ENCODE measurements at places on chromosomes 12 and 14.

- no peak for DNase-seq
Measured at GRCh38 chr12:82027612-82028011, 268.5 kb upstream of the PPFIA2 start.

DNA sequence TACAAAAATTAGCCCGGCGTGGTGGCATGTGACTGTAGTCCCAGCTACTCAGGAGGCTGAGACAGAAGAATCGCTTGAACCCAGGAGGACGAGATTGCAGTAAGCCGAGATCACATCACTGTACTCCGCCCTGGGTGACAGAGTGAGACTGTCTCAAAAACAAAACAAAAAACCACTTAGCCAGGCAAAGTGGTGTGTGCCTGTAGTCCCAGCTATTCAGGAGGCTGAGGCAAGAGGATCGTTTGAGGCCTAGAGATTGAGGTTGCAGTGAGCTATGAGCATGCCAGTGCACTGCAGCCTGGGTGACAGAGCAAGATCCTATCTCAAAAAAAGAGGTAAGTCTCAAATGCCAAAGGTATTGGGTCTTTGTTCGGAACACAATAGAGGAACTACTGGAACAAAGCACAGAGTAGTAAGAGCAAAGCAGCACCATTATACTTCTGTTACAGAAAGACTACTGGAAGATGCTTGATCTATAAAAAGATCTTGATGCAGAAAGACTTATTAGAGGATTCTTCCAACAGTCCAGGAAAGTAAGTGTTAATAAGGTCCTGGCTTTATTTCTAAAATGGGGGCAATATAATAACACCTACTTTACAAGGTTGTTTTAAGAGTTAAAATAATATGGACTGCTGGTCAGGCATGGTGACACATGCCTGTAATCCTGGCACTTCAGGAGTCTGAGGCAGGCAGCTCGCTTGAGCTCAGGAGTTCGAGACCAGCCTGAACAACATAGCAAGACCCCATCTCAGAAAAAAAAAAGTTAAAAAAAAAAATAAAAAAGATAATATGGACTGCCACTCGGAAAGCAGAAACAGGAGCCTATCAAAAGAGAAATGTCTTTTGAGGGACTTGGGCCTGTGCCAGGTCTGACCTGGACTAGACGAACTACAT lies 29.9 kb downstream of the BTBD7 start:
- no peak for DNase-seq

GRCh38 chr12:93106910-93107309 lies 177.8 kb upstream of the EEA1 start:
- no peak for DNase-seq

- DNase-seq = no peak
Measured at GRCh38 chr12:105930557-105931503, 207.9 kb downstream of the NUAK1 start.

DNA sequence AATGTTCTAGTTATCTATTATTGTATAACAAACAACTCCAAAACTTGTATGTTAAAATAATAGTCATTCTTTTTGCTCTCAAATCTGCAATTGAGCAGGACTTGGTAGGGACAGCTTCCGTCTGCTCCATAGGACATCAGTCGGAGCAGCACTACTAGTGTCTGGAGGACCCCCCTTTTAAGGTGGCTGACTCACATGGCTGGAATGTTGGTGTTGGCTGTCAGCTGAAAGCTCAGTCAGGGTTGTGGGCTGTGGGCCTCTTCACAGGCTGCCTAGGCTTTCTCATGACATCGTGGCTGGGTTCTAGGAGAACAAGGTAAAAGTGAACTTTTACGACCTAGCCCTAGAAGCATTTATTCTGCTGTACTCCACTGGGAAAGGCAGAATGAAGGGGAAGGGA lies 160.6 kb downstream of the ANO4 start:
- no peak for DNase-seq

DNA sequence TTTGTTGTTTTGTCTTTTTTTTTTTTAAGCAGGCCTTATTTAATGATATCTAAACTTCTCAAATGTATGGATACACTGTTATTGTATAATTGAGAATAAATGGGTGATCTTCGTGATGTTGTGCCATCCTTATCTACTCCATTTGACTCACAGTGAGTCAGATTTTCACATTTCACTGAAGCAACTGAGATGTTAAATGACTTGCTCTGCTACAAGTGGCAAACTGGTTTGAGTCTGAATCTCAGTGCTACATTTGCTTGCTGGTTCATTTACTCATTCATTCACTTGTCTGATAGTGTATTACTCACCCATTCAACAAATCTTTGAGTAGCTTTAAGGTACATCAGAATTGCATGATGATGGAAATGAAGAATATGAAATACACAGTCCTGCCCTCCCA lies 2.6 kb downstream of the KIAA0586 start:
- no peak for DNase-seq

- no peak for DNase-seq
Measured at GRCh38 chr14:43697003-43697402, 810.1 kb downstream of the FSCB start.

GRCh38 chr12:10540776-10541205 lies 35.1 kb downstream of the EIF2S3B start:
- DNase-seq = peak; percentile 11

- DNase-seq = no peak
Measured at GRCh38 chr14:50012644-50013043, 103.7 kb downstream of the VCPKMT start.

DNA sequence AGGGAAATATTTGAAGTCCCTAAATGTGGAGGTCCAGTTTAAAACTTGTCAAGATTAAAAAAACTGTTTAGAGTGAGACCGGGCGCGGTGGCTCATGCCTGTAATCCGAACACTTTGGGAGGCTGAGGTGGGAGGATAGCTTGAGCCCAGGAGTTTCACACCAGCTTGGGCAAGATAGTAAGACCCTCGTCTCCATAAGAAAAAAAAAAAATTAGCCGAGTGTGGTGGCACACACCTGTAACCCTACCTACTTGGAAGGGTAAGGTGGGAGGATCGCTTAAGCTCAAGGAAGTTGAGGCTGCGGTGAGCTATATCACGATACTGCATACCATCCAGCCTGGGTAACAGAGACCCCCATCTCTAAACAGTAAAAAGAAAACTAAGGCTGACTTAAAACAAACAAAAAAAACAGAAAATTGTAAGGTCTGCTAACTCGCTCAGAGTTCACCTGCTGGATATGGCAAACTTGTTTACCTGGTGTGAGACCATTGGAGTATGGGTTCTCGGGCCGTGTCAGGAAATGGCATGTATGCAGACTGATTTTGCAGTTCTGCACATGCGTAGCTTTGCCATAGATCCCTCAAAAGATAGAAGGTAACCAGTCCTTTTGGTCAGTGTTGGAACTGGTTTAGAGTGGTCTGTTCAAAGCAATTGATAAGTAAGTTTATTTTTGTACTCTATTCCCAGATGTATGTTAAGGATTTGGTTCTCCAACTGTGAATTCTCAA lies 2.1 kb downstream of the RNF10 start:
- DNase-seq = peak; percentile 39

DNA sequence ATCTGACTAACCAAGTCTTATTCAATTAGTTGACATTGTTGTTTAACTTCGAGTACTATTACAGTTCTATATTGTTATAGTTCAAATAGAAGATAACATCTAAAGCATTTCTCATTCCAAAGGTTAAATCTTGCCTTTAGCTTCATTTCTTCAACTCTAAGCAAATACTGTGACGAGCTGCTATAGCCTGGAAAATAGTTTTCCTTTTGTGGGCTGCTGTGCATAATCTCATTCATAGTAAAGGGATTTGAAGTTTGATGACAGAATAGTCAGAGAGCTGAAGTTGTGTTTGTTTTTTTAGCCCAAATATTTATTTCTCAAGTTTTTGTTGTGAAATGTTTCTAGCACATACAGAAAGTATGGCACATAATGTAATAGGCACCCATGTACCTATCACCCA lies 13.4 kb downstream of the PSEN1 start:
- no peak for DNase-seq

DNA sequence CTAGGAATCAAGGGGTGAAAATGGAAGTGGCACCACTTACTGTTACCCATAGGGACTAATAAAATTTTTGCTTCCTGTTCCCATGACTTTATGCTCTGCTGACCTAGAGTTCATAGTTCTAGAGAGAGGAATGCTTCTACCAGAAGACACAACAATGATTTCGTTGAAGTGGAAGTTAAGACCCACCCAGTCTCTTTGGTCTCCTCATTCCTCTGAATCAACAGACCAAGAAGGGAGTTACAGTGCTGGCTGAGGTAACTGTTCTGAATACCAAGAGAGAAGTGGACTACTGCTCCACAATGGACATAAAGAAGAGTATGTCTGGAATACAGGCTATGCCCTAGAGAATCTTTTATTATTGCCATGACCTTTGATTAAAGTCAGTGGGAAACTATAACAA lies 23.5 kb upstream of the DYRK2 start:
- no peak for DNase-seq

DNA sequence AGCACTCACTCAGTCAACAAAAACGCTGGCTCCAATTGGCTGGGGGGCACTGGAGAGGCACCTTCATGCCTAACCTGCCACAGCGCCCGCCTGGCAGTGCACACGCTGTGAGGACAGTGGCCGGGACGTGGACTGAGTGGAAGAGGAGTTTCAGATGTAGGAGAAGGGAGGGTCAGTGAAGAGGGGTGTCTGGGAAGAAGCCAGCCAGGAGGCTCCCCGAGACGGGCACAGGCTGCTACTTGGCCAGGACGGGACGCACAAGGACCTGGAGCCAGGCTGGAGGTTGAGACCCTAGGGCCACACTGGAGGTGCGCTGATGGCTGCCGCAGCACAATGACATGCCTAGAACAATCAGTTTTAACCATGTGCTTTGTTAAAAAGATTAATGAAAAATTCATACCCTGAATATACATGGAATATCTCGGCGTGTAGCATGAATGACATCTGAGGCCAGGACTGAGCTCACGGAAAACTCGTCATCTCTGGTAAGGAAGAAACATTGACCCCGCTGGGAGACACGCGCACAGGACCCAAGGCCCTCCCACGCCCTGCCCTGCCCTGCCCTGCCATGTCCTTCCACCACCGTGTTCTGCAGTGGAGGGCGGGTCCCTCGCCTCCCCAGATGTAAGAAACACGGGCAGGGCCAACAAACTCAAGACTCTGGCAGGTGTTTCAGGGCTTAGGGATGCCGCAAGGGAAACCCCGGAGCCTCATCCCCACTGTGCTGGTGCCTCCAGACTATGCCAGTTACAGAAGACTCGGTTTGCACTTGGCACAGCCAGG lies 25.0 kb downstream of the AMN start:
- no peak for DNase-seq

Measured in stimulated activated CD4-positive, alpha-beta T cell treated with anti-CD3 and anti-CD28 coated beads, Interleukin-15, amount 100 ng/mL, for 24 hours (primary cell).